ENCODE measurements at places on chromosomes 6 and 20.

- no peak for DNase-seq
Measured at GRCh38 chr6:2257363-2257762, 12.0 kb upstream of the GMDS start.

DNA sequence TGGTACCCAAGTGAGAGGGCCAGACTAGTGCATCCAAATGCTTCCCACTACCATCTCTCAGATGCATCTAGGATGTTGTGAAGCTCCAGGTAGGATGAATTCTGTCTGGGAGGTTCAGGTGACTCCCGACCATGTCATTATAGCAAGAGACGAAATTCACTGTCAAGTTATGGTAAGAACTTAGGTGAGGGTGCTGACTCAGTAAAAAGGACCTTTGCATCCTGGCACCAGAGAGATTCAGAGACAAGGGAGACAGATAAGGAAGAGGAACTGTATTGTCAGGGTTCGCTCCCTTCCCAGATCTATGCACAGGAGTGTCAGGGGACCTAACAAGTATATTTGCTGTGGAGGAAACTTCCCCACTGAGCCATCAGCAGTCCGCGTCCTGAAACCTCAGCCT lies 11.2 kb upstream of the PRIM2 start:
- DNase-seq, result no peak

- DNase-seq, result no peak
Measured at GRCh38 chr6:122753688-122754056, 25.8 kb upstream of the FABP7 start.

- no peak for DNase-seq
Measured at GRCh38 chr20:48607544-48607865, 220.3 kb downstream of the PREX1 start.

GRCh38 chr6:26250698-26251044 lies 114.3 kb upstream of the BTN3A2 start:
- DNase-seq, result no peak

- DNase-seq, result no peak
Measured at GRCh38 chr6:82779041-82779440, 286.6 kb downstream of the UBE3D start.

GRCh38 chr6:30641048-30641447 lies 5.9 kb upstream of the C6orf136 start:
- no peak for DNase-seq

GRCh38 chr6:33411632-33412005 lies 805 bp downstream of the PHF1 start:
- no peak for DNase-seq

DNA sequence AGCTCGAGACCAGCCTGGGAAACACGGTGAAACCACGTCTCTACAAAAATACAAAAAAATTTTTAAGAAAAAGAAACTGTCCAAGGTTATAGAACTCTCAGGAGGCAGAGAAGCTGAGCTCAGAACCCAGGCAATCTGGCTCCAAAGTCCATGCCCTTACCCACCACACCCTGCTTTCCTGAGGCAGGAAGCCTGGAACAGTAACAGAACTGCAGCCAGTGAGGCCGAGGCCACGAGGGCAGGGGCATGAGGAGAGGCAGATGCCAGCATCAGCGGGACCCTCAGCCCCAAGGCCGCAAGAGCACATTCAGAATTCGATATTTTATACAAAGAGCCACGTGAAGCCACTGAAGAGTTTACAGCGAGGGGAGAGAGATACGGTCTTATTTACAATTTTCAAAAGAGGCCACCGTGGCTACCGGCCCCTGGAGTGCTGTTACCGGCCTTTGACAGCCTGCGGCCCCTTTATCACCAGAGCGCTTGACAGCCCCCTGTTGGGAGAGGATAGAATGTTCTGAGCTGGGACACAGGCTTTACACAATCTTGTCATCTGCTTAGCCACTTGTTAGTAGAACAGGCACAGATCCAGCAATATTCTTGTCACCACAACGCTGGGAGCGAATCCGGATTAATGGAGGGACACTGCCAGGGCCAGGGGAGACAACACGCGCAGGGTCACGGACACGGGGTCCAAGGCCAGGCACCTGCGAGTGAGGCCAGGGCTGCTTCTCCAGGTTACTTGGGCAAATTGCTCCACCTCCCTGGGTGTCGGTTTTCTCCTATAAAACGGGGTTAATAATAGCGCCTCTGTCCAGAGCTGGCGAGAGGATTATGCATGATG lies 5.6 kb downstream of the SPATA2 start:
- no peak for DNase-seq

DNA sequence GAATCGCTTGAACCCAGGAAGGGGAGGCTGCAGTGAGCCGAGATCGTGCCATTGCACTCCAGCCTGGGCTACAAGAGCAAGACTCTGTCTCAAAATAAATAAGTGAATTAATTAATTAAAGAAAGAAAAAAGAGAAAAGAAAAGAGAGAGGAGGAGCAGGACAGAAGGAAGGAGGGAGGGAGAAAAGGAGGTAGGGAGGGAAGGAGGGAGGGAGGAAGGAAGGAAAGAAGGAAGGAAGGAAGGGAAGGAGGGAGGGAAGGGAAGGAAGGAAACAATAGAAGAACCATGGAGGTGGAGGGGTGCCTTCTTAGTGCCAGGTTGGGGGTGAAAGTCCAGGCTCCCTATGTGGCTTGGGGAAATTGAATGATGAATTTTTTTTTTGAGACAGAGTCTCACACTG lies 6.5 kb upstream of the AHCY start:
- DNase-seq, result no peak

- DNase-seq, result no peak
Measured at GRCh38 chr6:170459451-170459850, 93.7 kb downstream of the PSMB1 start.

DNA sequence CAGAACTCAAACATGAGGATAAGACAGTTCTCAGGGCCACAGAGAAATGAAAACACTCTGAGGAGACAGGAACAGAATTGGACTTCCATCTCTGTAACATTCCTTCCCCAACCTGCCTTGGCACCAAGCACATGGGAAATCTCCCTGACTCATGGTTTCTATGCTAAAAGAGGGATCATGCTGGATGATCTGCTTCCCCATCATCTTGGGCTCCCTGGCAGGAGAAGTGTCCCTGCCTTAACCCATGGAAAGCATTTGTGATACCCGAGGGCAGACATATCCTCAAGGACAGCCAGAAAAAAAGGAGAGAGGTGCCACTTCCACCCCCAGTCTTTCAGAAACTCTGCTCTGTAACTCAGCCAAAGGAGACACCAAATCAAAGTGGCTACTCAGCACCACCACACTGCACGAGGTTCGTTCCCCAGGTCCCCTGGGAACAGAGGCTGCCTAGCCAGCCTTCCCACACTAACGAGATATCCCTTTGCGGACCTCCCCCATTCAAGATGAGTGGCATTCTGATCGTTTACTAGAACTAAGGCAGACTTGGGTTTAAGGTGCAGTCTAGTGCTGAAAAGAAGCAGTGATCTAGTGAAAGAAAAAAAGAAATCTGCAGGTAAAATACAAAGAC lies 34.8 kb downstream of the BLOC1S5 start:
- no peak for DNase-seq

DNA sequence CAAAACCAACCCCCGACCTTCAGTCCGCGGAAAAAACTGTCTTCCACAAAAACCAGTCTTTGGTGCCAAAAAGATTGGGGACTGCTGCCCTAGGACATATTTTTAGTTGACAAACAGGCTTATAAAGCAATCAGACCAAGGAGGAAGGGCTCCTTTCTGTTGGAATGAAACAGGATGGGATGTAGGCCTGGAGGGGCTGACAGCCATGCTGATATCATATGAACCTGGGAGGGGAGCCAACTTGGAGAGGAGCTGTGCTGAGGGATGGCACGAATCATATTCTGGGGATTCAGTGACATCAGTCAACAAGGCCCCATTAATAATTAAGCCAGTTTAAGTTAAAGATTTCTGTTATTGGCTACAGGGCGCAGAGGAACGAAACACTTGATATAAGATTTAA lies 225.4 kb upstream of the TSHZ2 start:
- no peak for DNase-seq

DNA sequence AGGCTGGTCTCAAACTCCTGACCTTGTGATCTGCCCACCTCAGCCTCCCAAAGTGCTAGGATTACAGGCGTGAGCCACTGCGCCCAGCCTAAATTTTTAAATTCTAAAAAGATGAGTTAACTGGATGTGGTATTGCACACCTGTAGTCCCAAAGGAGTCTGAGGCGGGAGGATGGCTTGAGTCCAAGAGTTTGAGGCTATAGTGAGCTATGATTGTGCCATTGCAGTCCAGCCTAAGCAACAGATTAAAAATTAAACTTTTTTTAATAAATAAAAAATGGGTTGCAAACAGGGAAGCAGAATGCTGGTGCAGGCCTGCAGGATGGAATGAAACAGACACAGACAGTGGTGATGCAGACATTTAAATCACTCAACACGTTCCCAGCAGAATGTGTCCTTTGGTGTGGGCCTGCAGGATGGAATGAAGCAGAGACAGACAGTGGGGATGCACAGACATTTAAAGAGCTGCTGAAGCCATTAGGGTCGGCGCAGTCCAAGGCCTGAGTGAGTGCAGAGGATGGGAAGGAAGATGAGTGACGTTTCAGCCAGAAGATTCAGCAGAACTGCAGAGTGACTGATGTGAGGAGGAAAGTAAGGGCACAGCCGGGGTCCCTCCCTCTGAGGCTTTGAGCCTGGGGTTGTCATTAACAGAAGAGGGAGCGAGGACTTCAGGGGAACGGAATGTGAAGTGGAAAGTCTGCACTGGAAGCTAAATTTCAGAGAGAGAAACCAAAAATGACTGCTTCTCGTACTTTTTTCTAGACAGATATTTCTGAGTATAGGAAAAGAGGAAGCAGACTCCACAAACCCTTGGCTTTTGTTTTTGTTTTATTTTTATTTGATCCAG lies 117.5 kb downstream of the RIN2 start:
- DNase-seq, result no peak

- no peak for DNase-seq
Measured at GRCh38 chr6:27230758-27231111, 16.8 kb upstream of the PRSS16 start.

GRCh38 chr20:63242736-63243135 lies 7.0 kb downstream of the BIRC7 start:
- DNase-seq, result no peak

GRCh38 chr6:107604549-107604948 lies 114.6 kb downstream of the SOBP start:
- DNase-seq, result no peak

GRCh38 chr20:62668441-62669027 lies 26.2 kb downstream of the SLCO4A1 start:
- no peak for DNase-seq

DNA sequence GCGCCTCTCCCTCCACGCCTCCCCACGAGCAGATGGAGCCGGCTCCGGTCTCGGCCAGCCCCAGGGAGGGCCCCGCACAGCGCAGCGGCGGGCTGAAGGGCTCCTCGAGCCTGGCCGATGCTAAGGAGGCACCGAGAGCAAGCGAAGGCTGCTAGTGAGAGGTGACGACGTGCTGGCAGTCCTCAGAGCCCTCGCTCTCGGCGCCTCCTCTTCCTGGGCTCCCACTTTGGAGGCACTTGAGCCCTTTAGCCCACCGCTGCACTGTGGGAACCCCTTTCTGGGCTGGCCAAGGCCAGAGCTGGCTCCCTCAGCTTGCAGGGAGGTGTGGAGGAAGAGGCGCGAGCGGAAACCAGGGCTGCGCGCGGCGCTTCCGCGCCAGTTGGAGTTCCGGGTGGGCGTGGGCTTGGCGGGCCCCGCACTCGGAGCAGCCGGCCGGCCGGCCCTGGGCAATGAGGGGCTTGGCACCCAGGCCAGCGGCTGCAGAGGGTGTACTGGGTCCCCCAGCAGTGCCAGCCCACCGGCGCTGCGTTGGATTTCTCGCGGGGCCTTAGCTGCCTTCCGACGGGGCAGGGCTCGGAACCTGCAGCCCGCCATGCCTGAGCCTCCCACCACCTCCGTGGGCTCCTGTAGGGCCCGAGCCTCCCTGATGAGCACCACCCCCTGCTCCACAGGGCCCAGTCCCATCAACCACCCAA lies 2.5 kb upstream of the TMEM14C start:
- DNase-seq, result no peak

- DNase-seq, result no peak
Measured at GRCh38 chr6:169157197-169158148, 96.2 kb downstream of the THBS2 start.

- DNase-seq, result no peak
Measured at GRCh38 chr6:131636880-131637792, at the start of gene ENPP3. ENPP3 (plus strand) TSS chr6:131637302; CDS start chr6:131637385, 83 bp downstream.

DNA sequence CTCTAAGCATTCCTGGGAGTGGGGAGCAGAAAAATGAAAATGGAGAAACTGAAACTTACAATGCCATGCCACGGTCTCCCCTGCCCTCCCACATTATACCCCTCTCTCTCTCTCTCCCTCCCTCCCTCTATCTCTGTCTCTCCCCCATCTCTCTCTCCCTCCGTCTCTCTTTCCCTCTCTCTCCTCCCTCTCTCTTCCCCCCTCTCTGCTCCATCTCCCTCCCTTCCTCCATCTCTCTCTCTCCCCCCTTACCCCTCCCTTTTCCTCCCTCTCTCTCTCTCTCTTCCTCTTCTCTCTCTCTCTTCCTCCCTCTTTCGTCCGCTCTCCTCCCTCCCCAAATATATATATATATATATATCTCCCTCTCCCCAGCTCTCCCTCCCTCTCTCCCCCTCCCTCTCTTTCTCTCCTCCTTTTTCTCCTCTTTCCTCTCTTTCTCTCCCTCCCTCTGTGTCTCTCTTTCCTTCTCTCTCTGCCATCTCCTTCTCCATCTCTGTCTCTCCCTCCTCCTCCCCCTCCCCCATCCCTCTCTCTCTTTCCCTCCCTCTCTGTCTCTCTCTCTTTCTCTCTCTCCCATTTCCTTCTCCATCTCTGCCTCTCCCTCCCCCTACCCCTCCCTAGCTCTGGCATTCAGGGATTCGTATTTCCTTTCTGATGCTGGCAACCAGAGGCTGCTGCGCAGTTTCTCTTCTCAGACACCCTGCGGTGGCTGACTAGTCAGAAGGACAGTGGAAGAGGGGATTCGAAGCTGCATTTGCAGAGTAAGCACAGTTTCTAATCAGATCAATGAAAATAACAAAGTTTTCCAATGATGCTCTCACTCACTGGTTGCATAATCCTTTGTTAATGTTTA lies 13.9 kb upstream of the VAPB start:
- DNase-seq, result no peak

DNA sequence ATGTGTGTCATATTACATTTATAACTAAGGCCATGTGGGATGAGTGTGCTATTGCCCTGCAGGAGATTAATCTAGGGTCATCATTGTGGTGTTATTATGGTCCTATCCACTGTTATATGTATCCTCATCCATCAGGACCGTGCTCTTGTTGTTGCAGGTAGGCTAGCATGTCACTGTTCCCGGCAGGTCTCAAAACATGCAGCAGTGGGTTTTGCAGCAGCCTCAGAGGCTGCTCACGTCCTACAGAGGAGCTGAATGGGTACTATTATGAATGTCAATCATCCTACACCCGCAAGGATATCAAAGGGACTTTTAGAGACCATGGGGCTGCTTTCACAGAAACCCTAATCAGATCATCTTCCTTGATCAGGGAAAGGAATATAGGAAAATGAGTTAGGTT lies 318.2 kb downstream of the SAMD5 start:
- no peak for DNase-seq

All from stimulated activated CD4-positive, alpha-beta T cell treated with anti-CD3 and anti-CD28 coated beads, TNF-alpha, amount 100 ng/mL, for 1 hour (primary cell).